ENCODE measurements at places on chromosomes 5 and 9.
A peak's percentile ranks its signal among the peaks of the same experiment; 100 is the strongest.

DNA sequence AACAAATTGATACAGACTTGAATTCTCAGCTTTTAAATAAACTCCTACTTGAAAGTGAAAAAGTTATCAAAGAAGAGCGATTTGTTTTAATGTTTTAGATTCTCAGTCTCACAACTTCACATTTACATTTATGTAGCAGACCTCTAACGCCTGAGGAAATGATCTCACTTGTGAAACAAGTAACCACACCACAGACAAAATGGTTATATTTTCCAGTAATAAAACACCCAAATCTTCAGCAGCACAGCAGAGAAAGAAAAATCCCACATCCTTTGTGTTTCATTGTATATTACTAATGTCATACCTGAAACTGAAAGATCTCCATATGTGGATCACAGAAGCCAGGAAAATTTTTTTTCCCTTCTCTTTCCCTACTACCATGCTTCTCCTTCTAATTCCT lies 29.8 kb upstream of the GZMA start:
- DNase-seq = no peak

- DNase-seq = no peak
Observed at GRCh38 chr5:140345919-140346347, 470 bp downstream of the HBEGF start.

DNA sequence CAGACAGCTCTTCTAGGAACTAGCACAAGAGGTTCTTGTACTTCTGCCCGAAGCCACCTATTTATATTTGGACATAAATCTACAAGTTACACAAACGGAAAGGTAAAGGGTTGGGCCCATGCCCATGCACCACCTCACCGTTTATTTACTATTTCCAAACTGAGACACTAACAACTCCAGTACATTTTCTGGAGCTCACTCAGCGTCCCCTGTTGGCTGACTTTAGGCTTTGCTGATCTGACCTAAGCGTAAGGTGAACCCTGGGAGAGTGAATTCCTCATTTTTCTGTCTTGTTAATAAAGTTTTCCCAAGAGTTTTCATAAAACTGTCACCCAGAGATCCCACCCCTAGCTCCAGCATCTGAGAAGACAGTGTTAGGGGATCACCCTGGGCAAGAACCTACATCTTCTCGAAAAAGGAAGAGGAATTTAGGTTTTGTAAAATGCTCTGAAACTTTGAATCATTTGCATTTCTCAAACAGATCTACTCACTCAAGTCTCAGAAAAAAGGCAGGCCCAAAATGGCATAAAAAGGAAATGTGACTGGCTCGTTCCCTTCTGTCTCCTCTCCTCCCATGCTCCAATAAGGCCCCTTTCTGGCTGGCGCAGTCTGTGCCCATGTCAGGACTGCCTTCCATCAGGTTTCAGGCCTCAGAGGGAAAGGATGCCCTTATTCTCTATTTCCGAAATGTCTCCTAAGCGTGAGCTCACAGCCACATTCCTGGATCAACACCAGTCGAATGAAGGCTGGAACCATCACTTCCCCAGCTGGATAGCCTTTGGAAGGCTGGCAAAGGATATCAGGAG lies 201.3 kb downstream of the FANCC start:
- no peak for DNase-seq

GRCh38 chr9:12846035-12846434 lies 71.2 kb downstream of the LURAP1L start:
- DNase-seq = no peak

- DNase-seq = no peak
Observed at GRCh38 chr9:76646249-76646648, 118.0 kb upstream of the PCA3 start.

GRCh38 chr5:56012281-56012963 lies 17.7 kb upstream of the IL6ST start:
- peak; percentile 16 for DNase-seq

GRCh38 chr9:82334286-82334685 lies 345.7 kb downstream of the SPATA31D1 start:
- no peak for DNase-seq

DNA sequence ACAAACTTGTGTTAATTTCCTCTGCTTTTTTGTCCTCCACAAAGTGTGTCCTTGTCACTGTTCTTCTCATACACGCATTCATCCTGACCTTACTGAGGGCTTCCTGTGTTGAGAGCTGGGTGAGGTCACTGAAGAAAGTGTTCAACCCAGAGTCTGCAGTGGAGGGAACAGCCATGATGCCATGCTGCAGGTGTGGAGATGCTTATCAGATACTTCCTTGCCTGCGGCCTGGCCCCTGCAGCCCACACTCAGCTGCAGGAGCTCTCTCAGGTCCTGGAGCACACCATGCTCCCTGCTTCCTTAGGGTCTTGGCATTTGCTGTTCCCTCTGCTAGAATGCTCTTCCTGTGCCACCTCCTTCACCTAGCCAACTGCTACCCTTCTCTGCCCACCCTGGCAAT lies 108.1 kb upstream of the SPRY4 start:
- DNase-seq = peak; percentile 58

DNA sequence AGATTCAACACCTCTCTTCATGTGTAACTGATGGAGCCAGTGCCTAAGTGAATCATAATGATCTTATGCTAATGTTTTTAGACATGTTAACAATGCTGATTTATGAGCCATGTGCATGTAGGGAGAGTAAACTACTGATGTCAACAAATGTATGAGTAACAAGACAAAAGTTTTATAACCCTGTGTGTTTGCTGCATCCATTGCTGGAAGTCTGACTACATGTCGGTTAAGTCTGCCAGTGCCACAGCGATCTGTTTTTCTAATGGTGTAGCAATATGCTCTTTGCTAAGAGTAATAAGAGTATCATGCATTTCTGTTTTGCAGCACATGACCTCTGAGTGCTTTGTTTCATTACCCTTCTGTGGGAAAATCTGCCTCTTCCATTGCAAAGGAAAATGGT lies 26.4 kb upstream of the TMOD1 start:
- DNase-seq = no peak

DNA sequence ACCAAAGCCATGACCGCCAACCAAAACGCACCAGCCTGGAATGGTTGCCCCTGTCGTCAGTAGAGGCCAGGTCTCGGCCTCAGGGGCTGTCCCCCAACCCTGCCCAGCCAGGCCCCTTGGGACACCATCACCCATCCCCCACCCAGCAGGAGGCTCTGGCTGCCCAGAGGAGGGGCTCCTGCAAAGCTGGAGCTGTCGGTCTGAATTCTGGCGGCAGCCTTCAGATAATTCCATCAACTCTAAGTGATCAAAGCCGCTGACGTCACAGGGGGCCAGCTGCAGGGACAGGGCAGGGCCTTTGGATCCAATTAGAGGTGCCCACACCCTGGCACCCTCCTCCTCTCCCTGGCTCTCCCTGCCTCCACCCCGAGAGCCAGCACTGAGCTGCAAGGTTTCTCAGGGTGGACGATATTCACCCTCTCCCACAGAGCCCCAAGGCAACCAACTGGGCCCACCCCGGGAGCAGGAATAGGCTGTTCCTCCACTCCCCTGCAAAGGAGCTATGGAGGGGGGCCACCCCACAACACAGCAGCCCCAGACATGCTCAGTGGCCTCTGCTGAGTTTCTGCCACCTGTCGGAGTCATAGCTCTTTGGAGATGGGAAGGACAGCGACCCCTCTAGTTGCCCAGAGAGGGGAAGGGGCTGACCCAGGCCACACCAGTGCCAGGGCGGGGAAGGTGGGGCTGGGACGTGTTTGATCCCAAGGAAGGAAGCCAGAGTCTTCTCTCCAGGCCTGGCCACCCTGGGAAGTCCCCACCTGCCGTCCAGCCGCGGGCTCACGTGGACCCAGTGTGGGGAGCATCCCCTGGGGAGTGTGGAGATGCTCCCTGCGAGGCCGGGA lies 78.4 kb downstream of the NTNG2 start:
- no peak for DNase-seq

DNA sequence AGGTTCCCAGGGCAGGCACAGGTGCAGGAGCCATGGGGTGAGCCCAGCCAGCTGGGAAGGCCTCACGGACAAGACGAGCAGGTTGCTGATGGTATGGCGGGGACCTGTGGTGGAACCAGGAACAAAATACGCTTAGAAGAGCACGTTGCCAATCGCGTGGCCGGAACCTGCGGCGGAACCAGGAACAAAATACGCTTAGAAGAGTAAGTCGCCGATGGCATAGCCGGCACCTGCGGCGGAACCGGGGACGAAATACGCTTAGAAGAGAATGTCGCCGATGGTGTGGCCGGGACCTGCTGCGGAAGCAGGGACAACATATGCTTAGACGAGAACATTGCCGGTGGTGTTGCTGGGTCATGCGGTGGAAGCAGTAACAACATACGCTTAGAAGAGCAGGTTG lies 23.5 kb upstream of the SPATA31E1 start:
- no peak for DNase-seq

GRCh38 chr9:105024529-105024928 lies 96.6 kb upstream of the ABCA1 start:
- DNase-seq = no peak

DNA sequence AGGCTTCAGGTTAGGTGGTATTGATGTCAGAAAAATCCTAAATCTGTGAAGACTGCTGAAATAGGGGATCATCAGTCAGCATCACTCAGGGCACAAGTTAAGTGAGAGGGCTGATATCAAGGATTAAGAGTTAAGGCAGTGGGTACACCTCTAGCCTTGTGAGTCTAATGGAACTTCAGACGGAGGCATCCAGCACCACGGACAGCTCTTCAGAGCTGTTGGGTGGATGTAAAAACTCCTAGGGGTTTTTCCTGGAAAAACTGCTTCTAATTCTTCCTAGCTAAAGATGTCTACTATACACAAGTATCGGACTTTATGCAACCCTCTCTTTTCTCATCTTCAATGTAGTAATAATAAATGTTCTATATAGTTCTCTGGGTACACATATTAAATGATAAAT lies 165.9 kb downstream of the SH3GL2 start:
- DNase-seq = no peak

DNA sequence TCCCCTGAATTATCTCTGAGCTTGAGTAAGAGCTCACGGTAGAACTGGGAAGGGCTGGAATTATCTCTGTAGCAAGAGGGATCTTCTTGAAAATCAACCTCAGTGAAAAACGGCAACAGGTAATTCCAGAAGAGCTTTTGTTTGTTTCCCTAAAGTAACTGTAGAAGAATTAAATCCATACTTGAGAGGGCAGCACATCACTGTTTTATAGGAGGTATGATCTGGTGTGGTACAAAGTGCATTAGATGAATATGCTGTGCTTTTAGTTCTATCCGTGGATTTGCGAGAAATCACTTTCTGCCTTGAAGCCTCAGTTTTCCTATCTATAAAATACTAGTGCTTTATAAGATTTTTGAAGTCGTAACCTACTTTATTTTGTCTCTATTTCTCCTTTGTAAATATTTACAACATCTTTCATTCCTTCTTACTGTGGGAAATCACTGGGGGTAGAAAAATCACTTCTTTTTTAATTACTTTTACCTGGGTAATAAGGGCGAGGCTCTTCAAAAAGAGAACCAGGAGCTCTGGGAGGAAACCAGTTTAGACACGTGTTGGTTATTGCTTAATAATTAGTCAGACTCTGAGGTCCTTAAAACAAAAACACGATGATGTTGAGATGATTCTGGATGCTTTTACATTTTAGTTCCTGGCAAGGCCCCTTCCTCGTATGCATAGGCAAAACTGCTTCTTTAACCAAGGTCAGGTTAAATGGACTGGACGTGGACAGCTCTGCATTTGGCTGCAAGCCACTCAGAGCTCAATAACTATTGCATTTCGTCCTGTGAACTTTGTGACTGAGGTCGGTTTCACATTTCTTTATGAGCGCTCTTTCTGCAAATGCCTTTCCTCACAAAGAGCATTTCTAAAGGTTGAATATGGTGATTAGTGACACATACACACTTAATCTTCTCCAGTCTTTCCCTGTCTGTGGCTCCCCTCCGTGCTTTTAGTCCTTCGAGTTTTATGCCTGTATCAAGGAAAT lies 376.1 kb downstream of the BRINP1 start:
- DNase-seq = no peak

DNA sequence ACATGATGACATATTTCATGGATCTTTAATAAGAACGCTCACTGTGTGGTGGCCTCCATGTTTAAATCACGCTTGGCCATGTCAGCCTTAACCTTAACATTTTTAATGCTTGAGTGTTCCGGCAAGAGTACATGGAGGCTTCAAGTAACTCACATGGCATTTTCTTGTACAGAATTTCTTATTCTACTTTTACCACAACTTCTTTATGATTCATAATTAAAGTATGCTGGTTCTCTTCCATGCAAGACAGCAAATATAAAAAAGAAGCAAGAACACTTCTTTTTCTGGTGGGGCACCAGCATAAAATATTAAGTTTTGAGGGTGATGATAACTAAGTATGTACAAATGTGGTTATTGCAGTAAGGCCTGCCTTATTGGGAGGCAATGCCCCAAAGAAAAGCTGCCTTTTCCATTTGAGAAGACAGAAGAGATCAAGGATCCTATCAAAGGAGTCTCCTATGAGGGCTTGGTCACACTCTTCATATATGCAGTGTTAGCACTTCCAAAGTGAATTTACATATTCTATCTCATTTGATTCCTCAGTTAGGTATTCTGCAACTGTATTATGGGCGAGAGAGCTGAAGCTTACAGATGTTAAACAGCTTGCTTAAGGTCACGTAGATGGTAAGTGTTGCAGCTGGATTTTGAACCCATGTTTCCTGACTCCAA lies 382.7 kb upstream of the MEF2C start:
- DNase-seq = no peak

DNA sequence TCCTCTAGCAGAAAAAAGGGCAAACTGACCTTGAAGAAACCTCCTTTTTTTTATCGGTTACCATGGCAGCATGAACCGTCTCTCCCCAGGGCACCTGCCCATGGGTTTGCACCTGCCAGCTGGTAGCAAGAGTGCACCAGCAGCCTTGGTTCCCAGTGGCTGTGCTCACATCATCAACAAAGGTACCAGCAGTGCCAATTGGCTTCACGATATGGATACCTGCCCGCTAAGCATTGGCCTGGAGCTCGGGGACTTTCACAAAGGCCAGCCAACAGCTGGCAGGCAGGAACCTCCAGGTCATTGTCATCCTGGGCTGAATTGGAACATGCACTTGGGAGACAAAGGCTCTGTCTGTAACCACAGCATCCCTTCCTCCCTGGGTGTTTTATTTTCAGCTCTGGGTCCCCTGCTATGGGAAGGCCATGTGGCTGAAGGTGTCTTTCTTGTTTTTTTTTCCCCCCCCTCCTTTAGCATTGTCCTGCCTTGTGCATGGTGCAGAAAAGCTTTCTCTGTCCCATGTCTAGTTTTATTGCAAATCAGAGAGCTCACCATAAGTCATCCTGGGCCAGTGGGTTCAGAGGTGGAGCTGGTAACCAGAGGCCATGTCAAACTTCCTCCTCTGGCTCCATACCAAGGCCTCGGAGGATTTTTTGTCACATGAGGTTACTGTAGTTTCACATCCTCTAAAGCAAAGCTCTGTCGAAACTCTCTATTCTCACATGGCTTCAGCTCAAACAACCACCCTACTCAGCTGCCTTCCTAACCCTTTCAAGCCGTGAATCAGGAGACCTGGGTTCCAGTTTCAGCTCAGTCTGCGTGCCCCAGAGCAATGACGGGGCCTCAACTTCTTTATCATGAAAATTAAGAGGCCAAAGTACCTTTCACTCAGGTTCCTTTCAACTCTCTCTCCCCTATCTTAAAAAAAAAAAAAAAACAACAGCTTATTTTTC lies 145.5 kb upstream of the MAP3K1 start:
- DNase-seq = peak; percentile 14

- DNase-seq = no peak
Observed at GRCh38 chr9:133813749-133814585, 75.8 kb upstream of the SARDH start.
